Inflammatory macrophage treated with lipopolysaccharide for 1 hour (primary cell): ENCODE measurements at places on chromosomes 12 and 14.

DNA sequence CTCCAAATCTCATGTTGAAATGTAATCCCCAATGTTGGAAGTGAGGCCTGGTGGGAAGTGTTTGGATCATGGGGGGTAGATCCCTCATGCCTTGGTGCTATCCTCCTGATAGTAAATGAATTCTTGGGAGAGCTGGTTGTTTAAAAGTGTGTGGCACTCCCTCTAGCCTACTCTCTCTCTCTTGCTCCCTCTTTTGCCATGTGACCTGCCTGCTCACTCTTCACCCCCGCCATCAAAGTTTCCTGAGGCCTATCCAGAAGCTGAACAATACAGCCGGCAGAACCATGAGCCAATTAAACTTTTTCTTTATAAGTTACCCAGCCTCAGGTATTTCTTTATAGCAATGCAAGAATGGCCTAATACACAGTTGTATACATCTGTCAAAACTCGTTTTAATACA is 62.5 kb downstream of the BCL2L14 start:
- no peak for DNase-seq

DNA sequence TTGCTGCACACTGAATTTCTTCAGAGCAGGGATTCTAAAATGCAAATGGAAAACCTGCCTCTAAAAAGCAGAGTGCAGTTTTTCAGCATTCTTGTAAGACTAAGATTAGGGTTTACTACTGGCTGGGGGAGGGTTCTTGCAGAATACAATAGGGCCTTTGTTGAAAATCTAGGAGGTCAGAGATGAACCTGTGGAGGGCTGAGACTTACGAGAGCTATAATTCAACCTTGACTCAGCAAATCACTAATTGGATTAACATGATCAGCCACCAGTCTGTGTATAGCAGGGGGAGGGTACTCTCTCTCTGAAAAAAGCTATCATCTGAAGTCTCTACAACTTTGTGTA is 92.6 kb upstream of the HIF1A start:
- DNase-seq = no peak

DNA sequence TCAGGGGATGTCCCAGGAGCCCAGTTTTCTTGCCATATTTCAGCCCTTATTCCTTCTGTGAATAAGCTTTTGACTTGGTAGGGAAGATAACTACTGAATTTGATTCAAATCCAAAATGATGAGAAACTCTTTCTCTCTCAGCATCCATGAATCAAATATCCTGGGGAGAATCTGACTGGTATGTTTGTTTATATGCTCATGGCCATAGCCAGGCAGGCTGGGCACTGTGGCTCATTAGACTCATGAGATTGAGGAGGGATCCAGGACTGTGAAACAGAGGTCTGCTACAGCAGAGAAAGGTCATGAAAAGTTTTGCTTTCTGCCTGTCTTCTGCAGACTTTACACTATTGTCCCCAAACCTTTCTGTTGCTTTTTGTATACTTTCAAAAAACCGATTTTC is 346.4 kb upstream of the ATP2B1 start:
- no peak for DNase-seq

- no peak for DNase-seq
Measured at GRCh38 chr12:1777798-1778197, 42.6 kb upstream of the LRTM2 start.

DNA sequence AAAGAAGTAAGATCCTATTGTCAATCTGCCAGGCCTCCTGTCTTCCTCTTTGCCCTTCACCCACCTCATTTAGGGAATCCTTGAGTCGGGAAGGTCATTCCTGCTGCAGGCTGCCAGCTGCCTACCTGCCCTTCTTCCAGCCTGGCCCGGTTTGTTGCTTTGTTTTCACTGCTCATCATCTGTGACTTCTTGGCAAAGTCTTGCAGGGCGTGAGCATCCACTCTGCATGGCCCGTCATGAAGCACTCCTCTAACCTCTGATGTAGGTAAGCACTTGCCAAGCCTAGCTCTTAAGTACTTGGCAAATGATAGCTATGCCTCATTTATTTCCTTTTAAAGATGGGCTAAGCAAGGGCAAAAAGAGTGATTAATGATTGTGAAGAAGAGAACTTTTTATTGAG is 192.8 kb downstream of the NRXN3 start:
- DNase-seq = no peak

DNA sequence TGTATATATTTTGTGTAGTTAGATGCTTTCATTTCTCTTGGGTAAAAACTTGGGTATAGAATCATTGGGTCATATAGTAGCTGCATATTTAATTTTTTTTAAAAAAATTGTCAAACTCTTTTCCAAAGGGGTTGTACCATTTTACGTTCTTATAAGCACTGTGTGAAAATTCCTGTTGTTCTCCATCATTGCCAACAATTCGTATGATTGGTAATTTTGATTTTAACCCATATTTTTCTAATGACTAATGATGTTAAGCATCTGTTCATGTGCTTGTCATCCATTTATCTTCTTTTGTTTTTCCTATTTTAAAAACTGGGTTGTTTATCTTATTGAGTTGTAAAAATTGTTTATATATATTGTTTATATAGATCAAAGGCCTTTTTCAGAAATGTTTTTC is 77.4 kb downstream of the OTOGL start:
- DNase-seq = no peak

DNA sequence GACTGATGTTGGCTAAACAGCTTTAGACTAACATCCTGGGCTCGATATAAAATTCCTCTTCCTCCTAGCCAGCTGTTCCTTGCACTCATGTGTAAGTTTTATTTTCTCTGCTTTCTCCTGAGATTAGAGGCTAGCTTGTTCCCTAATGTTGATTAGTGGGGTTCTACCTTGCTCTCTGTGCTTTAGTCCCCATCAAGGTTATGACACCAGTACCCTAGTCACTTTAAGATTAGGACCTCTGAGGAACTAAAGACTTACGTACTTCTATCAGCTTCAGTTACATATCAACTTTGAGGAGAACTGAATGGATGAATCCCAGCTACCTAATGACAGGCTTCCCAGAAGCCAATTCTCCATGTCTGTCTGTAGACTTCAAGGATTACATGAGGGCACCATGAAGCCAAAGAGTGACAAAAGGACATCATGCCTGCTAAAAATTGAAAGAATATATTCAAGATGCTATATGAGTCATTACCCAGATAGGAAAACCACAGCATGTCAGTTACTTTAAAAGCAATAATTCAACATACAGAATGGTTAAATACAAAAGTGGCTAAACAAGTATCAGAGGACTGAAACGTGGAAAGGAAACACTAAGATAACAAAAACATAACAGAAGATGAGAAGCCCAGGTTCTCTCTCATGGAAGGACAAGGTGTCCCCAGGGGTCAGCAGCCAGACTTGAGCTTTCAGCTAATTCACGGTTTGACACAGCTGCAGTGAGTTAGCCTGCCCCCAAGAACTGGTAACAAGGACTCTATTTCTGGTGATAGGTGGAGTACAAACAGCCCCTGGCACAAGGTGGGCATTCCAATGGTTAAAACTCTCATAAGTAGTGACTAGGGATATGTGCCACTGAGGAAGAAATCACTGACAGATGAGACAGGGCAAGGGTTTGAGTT is 20.4 kb downstream of the ADAM20 start:
- DNase-seq = no peak

GRCh38 chr12:99722690-99723486 is 75.3 kb downstream of the GARIN6 start:
- DNase-seq = no peak

GRCh38 chr14:92942136-92942535 is 19.2 kb downstream of the CHGA start:
- DNase-seq = no peak

GRCh38 chr14:51806026-51807023 is 54.1 kb upstream of the GNG2 start:
- DNase-seq = no peak

GRCh38 chr12:43988838-43989560 is 153.1 kb downstream of the TMEM117 start:
- no peak for DNase-seq

GRCh38 chr14:92258934-92259333 is 64.0 kb upstream of the SLC24A4 start:
- no peak for DNase-seq
